ENCODE measurements at places on chromosomes 3 and 15.

DNA sequence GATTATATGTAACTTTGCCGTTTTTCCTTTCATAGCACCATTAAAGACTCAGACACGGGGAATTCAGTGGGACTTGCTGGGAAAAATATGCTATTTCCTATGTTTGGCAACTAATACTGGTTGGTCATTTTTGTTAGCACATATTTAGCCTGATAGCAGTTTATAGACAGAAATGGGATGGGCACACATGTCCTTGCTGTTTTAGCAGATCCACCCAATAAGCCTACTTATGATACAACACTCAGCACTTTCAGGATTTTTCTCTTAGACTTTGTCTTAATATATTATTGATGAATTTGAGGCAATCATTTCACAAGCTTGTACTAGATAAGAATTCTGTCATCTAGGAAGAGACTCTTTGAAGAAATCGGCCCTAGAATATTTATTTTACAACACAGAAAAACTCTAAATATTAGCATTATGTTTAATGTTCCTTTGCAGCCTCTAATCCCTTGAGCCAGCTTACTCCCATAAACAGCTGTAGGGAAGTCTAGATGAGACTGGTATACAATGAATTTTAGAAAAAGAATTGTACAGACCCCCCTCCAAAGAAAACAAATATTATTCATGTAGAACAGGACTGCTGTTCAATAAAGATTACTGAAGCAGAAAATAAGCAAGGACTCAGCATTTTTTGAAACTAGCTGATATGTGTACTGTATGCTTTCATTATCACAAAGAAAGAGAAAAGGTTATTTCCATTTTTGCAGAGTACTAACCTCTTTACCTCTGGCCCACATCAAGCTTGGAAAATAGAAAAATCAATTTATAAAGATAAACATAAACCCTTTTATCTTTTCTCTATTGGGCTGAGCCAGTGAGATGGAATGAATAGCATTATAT lies 656.8 kb upstream of the SGO1 start:
- DNase-seq: no peak

- DNase-seq: no peak
Measured at GRCh38 chr3:149340310-149340933, 7.0 kb upstream of the TM4SF18 start.

GRCh38 chr3:12143949-12144504 lies 14.7 kb downstream of the TIMP4 start:
- DNase-seq: no peak

- DNase-seq: no peak
Measured at GRCh38 chr3:124034016-124034843, 42.3 kb upstream of the ROPN1 start.

DNA sequence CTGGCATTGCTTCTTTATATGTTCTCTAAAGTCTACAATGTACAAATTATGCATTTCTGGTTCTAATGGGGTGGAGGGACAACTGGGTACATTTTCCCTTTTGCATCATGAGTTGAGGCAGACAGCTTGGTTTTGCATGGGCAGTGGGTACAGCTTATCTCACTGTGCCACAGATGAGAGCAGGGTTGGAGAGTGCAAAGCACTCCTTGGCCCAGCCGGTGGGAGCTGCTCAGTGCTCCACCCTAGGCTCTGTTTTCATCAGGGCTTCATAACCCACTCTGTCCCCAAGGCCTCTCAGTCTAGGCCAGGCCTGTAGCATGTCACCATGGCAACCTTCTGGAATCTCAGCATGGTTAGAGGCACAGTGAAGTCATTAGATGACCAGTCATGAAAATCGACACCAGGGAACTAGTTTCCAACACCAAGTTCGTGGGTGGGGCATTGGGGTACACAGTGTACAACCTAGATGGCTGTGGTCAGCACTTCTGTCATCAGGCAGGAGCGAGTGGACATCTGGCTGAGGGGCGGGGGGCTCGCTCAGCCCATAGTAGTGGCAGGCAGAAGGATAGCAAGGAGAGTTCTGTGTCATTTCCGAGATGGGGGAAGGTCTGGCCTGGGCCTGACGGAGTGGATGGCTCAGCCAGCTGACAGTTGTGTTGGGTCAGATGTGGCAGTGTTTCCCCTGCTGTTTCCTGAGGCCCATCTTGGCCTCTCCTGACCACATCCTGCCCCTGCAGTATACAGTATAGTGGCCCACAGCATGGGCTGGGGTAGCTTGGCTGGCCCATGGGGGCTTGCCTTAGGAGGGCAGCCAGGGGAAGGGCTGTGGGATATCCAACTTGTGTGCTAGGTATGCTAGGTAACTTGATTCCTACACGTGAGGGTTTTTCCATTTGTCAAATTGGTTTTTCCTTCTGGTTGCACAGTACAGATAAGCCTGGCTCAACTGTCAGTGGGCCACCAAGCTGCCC lies 75.7 kb upstream of the PRR23C start:
- no peak for DNase-seq

- DNase-seq: peak; percentile 34
Measured at GRCh38 chr3:157572559-157573270, 69.5 kb upstream of the VEPH1 start.

Measured in CD4-positive, CD25-positive, alpha-beta regulatory T cell (primary cell).